ENCODE measurements at places on chromosomes 5 and 9. TPM values are rescaled to one million over a fixed set of nuclear protein-coding genes. Genes with fewer than 3 reads are reported as not detected.

GRCh38 chr5:149151717-149152116, 10.4 kb downstream of the ABLIM3 start:
- H3K36me3 ChIP-seq: no peaks in the 10 kb centered on the region
- no peak overlapping the region for H3K4me3 ChIP-seq
- H3K4me1 ChIP-seq: peaks cover 3% of the 10 kb centered on the region
- no peaks in the 10 kb centered on the region for H3K27me3 ChIP-seq
- H3K27ac ChIP-seq: no peak overlapping the region
- no peak for DNase-seq

The PROB1 gene
- total RNA-seq: 1.4 TPM

- peak overlapping the region; percentile 57 for H3K4me3 ChIP-seq
- peaks cover 13% of the 10 kb centered on the region for H3K4me1 ChIP-seq
- peaks cover 3% of the 10 kb centered on the region for H3K27me3 ChIP-seq
- H3K36me3 ChIP-seq: no peaks in the 10 kb centered on the region
- no peak for DNase-seq
- peak overlapping the region; percentile 10 for H3K27ac ChIP-seq
Measured at GRCh38 chr5:42422656-42423280, 471 bp upstream of the GHR start.

DNA sequence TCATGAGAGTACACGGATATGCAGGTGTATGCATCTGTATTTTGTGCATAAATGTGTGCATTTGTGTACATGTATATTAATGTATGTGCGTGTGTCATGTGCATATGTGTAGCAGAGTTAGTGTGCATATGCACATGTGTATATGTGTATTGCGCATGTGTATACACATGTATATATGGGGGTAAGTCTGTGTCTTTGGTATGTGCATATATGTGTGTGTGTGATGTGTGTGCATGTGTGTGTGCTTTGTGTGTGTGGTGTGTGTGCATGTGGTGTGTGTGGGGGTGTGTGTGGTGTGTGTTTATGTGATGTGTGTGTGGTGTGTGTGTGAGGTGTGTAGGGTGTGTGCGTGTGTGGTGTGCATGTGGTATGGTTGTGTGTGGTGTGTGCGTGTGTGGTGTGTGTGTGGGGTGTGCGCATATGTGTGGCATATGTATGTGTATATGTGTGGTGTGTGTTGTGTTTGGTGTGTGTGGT, 13.1 kb upstream of the CTSL start:
- H3K4me1 ChIP-seq: peaks cover 10% of the 10 kb centered on the region
- H3K4me3 ChIP-seq: no peak overlapping the region
- peak overlapping the region; percentile 74 for H3K27ac ChIP-seq
- no peaks in the 10 kb centered on the region for H3K27me3 ChIP-seq

All from spinal cord (tissue), 10 donors.